SHP77 (cell line): ENCODE measurements at places on chromosomes 1 and 21.

DNA sequence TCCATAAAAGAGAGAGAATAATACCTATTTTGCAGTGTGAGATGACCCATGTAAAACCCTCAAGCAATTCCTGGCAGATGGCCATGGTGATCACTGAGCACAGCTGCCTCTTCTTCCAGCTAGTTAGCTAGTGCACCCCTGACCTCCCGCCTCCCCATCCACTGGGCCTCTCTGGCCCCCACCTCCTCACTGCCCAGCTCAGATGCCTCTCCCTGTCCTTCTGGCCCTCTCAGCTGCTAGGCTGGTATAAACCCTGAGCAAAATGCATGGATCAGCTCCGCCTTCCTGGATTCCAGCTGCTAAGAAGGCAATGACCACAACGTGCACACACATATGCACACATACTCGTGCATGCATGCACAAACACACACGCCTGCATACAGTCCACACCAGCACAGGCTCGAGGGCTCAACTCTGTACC is 117.2 kb downstream of the DMRTB1 start:
- no peak for DNase-seq

GRCh38 chr1:187680823-187681222 is 852.1 kb downstream of the PLA2G4A start:
- DNase-seq = no peak

- no peak for DNase-seq
These were observed 20.1 kb downstream of the BCAS2 start for GRCh38 chr1:114561333-114561732.

GRCh38 chr1:30023339-30024022 is 699.9 kb downstream of the MATN1 start:
- DNase-seq = no peak

- DNase-seq = no peak
These were observed 63.5 kb upstream of the KIAA1614 start for GRCh38 chr1:180849031-180849775.

DNA sequence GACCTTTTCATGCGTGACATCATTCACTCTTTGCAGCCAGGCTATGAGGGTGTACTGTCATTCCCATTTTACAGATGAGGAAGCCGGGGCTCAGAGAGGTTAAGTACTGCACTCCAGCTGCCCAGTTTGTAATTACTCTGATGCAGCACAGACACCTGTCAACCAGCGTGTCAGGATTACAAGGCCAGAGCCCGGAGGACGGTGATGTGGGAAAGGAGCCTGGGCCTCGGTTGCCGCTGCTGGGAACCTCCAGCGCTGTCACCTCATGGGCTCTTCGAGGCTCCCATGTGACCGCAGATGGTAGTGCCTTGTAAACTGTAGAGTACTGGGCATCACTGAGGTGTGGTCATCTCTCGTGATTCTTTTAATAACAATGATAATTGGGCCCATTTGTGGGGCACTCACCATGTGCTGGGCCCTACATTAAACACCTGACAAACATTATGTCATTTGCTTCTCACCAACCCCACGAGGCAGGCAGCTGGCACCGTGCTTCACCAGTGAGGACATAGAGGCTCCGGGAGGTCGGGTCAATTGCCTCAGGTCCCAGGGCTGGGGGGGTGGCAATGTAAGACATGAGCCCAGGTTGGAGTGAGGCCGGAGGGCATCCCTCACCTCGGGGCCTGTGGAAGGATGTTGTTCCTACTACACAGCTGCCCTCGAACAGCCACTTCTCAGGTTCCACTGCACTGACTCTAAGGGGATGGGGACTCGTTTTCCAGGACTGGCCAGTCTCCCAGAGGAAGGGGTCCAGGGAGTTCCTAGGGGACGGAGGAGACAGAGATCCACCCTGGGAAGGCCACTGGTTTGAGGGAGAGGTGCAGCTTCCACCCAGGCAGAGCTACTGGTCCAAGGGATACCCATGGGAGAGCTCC is 42.8 kb upstream of the PADI1 start:
- DNase-seq = no peak

- DNase-seq = no peak
These were observed 145.3 kb downstream of the PSMG1 start for GRCh38 chr21:39037807-39038405.

DNA sequence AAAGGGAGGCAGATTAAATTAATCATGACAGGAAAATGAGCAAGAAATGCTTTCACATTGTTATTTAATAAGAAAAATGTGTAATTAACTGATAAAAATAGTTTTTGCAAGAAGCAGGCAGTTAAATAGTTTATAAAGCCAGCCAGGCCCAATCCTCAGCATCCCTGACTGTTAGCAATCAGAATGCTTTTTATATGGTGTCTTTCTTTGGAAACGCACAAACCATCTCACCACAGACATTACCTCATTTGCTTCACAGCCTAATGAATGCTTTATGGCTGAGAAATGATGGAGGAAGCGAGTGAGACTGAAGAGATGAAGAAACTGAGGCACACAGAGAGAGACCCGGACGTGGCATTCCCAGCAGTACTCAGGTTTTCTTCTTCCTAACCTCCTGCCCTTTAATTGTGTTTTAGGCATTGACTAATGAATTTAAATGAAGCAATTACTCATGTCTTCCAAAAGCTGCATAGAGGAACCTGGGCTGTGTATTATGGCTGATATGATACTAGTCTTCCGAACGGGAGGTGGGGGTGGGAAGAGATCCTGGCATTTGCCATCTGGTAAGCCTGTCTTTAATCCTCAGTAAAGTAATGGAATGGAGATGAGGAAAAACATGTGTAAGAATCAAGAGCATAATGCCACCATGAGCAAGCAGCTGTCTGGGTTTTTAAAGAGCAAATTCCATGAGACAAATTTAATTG is 116.1 kb upstream of the LMO4 start:
- DNase-seq = no peak

DNA sequence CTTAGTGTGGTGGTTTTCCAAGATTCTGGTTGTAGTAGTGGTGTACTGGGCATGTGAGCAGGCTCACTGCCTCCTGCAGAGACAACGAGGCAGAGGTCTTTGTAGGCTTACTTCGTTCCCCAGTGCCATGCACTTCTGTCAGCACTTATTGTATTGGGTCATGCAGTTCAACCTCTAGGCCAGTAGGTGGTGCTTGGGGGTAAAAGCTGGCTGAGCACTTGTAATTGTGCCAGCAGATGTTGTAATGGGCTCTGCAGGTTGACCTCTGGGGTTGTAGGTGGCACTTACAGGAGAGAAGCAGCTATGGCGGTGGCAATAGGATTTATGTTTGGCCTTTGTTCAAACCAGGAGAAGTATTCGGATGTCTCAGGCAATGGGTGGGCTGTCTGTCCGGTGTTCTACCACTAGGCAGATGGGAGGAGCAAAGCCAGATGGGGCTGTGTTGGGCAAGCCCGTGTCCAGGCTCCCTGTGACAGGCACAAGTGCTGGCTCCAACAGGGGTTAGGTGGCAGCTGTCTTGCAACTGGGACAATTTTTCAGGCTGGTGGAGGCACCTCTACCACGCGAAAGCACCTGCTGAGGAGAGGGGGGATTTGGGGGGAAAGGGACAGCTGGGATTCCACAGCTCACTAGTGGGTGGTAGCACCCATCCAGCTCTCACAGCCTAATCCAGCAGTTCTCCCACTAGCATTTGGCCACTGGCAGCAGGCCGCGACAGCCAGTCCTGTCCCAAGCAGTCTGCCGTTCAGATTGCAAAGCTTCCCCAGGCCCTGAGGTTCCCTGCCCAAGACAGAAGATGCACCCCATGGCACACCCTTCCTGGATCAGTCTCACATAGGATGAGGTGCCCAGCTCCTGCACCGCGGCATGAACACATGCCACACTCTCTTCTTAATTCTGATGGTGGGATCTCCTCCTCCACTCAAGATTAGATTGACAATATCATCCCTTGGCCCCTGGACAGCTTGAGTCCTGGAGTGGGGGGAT is 274.5 kb downstream of the CTH start:
- DNase-seq = peak; percentile 37

DNA sequence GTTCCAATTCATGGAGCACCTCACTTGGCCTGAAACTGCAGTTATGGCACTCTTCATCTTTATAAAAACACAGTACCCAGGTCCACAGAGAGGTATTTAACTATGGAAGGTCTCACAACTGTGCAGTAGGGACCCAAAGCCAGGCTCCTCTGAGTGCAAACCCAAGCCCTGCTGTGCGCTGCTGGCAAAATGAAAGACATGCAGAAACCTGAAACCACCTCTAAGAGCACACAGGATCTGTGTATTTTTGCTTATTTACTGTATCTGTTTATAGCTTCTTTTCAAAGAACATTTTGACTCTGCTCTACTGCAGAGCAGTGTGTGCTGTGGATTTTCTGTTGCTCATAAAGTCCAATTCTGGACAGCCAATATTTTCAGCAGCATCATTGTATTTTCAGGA is 166.6 kb downstream of the DSCAM start:
- DNase-seq = no peak

- no peak for DNase-seq
These were observed 10.8 kb upstream of the ANGPTL7 start for GRCh38 chr1:11178021-11179015.
